NCI-H1092 treated with DMSO at 0.1 percent for 48 hours (cell line): ENCODE measurements at places on chromosomes 13 and 19.

- no peak for DNase-seq
Measured at GRCh38 chr13:105345730-105346129, 1189.7 kb downstream of the EFNB2 start.

DNA sequence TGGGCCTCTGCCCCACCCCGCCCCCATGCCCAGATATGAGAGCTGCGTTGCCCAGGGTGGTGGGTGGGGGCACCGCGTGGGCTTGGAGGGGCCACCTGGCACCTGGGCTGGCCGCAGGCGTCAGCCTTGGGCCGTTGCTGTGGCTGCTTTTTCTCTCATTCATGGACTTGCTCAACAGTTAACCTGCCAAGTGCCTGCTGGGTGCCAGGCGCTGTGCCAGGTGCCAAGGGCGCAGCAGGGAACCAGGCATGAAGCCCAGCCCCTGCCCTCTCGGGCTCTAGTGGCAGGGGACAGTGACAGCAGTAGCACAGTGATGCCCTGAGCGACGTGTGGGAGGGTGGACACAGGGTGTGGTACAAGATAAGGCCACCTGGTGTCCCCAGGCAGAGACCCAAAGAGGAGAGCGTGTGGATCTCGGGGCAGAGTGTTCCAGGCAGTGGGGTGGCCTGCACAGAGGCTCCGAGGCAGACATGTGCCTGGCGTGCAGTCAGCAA lies 28.1 kb downstream of the DHX34 start:
- peak; percentile 82 for DNase-seq

- no peak for DNase-seq
Measured at GRCh38 chr19:4172861-4173473, 9.4 kb downstream of the SIRT6 start.

- DNase-seq = no peak
Measured at GRCh38 chr13:109899316-109899715, 112.9 kb upstream of the IRS2 start.

- no peak for DNase-seq
Measured at GRCh38 chr13:50518781-50519201, 324.7 kb downstream of the DLEU7 start.
